MG63 (cell line): ENCODE measurements at places on chromosomes 3 and 15. TPM values are rescaled to one million over a fixed set of nuclear protein-coding genes. Genes with fewer than 3 reads are reported as not detected.

DNA sequence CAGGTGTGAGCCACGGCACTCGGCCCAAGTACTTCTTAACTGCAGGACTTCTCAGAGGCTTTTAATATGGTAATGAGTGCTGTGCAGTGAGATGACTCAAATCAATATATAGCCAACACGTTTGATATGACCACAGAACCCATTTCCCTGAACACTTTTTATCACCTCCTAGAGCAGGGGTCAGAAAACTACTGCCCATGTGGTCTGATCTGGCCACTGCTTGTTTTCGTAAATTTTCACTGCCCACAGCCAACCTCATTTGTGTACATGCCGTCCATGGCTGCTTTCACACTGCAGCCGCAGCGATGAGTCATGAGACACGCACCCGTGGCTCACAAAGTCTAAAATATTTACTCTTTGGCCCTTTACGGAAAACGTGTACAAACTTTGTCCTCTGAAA lies 179.2 kb downstream of the RORA start:
- DNase-seq = peak; percentile 79

NR2E3 gene
- 0.43 TPM in 1 of 2 replicates, not detected in the other for total RNA-seq

DIPK2A gene
- total RNA-seq = 14.0 and 24.4 TPM in 2 replicates

DNA sequence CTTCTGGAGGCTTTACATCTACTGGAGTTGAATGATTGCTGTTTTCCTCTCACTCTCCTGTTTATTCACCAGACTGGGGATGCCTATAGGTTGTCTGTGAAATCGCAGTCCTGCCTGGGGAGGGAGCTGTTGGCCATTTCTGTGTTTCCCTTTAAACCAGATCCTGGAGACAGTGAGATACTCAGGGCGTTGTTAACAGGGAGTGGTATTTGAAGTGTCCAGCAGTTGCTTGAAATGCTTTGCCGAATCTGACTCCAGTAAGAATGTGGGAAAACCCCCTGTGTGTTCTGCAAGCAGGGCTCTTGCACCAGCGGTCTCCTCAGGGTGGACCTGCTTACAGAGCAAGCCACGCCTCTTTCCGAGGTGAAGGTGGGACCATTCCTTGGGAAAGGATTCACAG lies 4.3 kb upstream of the LRRK1 start:
- DNase-seq = no peak

OIP5 gene
- 27.5 and 46.3 TPM in 2 replicates for total RNA-seq

DNA sequence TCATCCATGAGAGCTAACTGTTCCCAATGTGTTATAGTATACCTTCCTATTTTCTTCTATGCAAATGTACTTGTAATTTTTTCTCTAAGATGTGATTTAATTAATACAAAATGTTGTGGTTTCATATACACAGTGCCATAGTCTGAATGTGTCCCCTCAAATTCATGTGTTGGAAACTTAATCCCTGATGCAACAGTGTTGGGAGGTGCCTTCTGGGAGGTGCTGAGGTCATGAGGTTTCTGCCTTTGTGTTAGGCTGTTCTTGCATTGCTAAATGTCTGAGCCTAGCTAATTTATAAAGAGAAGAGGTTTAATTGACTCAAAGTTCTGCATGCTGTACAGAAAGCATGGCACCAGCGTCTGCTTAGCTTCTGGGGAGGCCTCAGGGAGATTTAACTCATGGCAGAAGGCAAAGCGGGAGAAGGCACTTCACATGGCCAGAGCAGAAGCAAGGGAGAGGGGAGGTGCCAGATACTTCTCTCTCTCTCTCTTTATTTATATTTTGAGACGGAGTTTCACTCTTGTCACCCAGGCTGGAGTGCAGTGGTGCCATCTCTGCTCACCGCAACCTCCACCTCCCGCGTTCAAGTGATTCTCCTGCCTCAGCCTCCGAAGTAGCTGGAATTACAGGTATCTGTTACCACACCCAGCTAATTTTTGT lies 34.7 kb upstream of the BNIP2 start:
- DNase-seq = no peak
